Stimulated activated CD4-positive, alpha-beta T cell treated with anti-CD3 and anti-CD28 coated beads, TNF-alpha, amount 100 ng/mL, for 4 hours (primary cell): ENCODE measurements at places on chromosomes 2 and 18.

- no peak for DNase-seq
These were observed 370.8 kb downstream of the NUP35 start for GRCh38 chr2:183495079-183495478.

- no peak for DNase-seq
These were observed 1.4 kb upstream of the CCDC85A start for GRCh38 chr2:56182420-56182819.

DNA sequence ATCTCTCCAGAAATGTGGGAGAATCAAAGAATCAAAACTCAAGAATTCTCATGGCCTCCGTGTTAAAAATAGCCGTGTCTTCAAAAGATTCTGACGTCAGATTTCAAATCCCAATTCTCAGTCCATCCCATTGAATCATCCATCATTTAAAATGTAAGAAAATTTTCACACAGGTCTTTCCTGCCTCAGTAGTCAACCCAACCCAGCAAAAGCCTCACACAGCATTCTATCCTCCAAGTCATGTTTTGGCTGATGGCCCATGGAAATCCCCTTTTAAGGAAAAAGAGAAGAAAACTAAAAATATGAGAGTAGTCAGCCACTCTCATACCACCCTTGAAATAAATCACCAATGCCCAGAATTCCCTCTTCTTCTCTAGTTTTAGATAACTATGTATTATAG lies 211.8 kb downstream of the C1D start:
- DNase-seq, result no peak

- DNase-seq, result no peak
These were observed 15.8 kb upstream of the IL1RL1 start for GRCh38 chr2:102295566-102295965.

DNA sequence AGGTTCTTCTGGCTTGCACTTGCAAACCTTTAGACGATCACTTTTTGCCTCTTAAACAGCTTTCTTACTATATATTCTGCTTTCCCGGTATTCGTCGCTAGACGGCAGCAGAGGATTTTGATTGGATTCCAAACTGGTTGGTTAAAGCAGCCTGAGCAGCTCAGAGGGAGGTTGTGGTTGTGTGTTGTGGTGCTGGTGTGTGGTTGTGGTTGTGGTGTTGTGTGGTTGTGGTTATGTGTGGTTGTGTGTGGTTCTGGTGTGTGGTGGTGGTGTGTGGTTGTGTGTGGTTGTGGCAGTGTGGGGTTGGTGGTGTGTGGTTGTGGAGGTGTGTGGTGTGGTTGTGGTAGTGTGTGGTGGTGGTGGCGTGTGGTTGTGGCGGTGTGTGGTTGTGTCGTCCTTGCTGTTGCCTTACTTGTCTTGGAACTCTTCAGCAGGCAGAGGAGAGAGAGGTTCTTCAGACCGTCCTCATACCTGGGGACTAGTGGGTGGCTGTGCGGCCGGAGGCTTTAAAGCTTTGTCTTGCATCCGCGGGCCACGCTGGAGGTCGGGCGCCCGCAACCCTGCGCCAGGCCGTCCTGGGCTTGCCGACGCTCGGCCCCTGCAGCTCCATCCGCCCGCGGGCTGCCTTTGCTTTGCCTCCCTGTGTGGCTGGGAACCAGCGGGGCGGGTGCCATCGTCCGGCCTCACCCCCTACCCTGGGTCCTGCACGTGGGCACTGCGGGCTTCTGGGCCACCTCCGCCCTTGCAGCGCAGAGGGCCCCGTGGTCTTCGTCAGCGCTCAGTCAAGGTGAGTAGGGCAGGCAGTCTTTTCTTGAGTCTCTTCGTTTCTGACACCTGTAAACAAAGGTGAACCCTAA lies 190.8 kb downstream of the ARHGAP28 start:
- no peak for DNase-seq

- no peak for DNase-seq
These were observed 643.2 kb upstream of the PIK3C3 start for GRCh38 chr18:41311571-41312547.

DNA sequence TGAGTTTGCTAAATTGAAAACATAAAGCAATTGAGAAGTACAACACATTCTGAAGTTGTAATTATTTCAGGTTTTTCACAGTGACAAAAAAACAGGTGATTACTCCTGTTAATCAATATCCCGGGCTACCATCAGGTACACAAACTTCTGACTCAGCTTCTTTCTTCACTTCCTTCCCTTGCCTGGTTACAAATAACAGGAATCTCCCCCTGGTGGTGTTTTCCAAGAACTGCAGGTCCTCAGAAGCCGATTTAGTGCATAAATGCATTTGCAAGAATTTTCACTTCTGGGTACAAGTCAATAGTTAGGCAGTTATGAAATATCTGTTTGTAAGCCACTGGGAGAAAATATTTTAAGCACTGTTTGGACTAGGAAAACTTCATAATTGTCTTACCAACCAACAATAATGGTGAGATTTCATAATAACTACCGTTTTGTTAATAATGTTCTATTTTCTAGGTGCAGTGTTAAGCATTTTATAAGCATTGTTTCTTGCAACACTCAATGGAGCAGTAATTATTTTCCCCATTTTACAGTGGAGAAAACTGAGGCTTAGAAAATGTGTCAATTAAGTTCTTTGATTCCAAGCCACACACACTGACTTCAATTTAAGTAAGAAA lies 12.4 kb upstream of the GMCL1 start:
- DNase-seq, result peak; percentile 42

GRCh38 chr2:178193823-178194599 lies at the start of gene OSBPL6:
OSBPL6 (plus strand) TSS chr2:178194512; CDS start chr2:178306185, 111,673 bp downstream.
- peak; percentile 30 for DNase-seq

DNA sequence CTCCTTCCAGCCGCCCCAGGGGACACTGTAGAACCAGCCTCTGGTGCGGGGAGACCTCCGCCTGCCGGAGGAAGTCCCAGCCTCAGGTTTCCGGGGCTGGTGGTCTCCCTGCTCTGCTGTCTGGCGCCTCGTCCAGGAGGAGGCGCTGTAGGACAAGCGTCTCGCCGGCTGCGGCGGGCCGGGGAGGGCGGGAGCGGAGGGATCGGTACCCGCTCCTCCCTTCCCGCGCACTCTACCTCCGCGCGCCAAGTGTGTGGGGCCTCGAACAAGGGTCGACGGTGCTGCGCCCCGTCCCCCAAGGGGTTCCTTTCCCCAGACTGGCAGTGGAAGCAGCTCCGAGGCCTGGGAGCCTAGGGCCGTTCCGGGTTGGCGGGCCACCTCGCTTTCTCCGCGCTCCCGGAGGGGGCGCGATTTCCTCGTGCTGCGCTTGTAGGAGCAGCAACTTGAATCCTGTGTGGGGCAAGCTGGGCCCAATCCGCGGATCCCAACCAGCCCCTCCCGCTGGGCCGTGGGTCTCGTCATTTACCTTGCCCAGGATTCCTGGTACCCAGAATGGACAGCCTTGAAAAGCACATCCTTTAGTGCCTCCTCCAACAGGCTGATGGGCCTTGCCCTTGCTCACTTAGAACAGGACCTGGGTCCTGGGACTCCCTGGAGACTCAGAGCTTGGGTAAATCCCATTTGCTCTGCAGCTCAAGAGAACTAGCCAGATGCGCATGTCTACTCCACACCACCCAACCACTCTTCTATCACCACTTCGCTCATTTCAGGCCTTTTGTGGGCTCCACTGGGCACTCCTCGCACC lies 10.6 kb upstream of the HOXD4 start:
- DNase-seq, result peak; percentile 35

DNA sequence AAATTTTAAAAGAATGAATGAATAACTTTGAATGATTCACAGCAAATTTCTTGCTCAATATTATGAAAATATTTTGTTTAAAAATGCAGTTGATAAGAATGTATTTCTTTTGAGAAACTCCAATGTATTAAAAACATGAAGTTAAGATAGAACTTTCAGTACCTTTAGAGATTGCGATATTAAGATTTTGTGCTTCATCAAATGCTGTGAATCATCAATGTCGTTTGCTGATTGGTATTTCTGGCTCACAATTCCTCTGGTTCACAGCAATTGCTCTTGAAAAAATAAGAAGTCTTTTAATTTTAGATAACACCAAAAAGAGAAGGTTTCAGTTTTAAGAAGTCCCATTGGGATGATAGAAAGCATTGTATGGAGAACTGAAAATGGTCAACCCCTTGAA lies 228.7 kb downstream of the IKZF2 start:
- DNase-seq, result no peak

DNA sequence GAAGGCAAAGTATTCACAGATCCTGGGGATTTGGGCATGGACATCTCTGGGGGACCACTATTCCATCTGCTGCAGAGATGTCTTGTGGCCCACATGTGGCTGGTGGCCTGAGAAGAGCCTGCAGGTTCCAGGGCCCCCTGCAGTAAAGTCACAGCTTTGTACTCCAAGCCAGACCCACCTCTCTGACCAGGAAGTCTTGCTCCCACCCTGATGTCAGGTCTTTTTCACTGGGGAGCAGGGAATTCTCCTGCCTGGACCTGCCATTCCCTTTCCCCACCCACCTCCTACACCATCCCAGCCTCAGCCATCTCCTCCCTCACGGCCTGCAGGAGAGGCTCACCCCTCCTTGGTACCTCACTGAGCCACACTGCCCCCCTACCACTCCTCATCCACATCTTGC lies 211.8 kb downstream of the SMAD2 start:
- DNase-seq, result no peak

GRCh38 chr2:63192169-63192888 lies 141.7 kb downstream of the OTX1 start:
- DNase-seq, result no peak

GRCh38 chr2:23388294-23388693 lies 3.3 kb downstream of the KLHL29 start:
- DNase-seq, result no peak

DNA sequence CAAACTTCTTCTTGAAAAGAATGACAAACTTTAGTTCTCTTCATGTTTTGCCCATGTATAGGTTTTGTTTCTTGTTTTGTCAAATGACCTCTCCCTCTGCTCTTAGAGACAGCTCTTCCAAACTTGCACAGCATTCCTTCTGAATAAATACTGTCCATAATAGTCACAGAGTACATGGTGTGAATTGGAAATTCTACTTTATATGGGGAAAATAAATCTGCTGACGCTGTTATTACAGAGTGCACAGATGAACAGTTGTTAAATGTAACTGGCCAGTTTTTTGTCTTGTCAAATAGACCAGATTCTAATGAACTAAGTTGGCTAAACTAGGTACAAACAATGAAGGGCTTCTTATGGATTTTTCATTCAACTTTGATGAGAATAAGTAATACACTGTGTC lies 115.8 kb upstream of the DTNA start:
- no peak for DNase-seq

DNA sequence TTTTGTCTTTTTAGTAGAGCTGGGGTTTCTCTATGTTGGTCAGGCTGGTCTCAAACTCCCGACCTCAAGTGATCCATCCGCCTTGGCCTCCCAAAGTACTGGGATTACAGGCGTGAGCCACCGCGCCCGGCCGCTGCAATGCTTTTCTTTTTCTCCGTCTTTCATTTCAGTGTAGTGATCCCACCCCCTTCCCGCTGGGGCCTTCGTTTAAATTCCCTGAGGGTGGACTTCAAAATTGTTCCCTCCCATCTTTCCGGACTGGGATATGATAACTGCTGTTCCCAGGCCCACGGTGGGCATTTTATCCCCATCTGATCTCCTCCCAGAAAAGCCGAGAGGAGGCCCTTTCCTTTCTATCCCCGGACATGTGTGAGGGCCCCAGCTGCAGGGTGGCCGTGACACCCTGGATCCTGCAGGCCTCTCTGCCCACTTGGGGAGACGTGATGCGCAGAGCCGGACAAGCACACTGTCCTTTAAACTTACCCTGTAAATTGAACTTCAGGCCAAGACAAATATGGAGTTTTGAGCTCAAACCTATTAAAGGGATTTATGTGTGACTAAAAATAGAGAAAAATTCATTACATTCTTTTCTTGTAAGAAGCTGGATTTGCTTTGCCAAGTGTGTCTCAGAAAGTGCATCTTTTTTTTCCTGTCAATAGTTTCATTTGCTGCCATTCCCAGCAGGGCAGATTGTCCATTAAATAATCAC lies 54.5 kb upstream of the AFF3 start:
- no peak for DNase-seq

- DNase-seq, result no peak
These were observed 73.4 kb downstream of the SLC66A3 start for GRCh38 chr2:11228692-11229091.

DNA sequence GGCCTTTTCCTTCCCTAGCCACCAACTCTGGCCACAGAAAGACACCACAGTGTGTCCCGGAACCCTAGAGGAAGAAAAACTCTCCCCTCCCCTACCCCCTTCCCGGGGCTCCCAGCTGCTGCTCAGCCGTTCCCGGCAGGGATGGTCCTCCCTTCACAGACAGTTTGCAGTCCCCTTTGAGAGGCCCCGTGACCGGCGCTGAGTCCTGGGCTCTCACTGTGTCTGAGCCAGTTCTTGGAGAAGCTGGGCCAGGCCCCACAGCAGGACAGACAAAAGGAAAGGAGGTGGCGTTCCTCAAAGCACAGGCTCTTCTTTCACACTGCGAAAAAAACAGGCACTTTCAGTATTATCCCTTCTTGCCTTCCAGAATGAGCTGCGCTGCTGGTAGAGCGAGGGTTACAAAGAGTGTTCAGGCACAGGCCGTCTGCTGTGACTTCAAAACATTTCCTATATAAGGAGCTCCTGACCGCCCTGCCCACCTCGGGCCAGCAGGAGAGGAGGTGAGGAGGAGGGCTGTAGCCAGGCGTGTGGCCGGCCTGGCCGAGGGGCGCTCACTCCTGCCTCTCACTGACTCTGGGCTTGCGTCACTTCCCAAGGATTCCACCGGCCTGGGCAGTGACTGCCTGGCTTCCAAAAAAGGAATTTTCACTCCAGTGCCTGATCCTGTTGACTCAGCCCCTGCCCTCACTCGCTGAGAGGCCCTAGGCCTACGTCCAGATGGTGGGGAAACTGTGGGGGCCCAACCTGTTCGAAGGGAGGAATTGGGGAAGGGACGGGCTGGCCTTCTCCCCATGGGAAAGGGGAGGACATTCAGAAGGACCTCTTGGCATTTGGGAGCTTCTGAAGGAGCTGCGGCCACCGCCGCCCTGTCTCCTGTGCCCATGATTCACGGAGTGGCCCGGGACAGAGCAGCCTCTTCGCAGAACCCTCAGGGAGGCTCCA lies 24.9 kb downstream of the CIDEA start:
- no peak for DNase-seq

DNA sequence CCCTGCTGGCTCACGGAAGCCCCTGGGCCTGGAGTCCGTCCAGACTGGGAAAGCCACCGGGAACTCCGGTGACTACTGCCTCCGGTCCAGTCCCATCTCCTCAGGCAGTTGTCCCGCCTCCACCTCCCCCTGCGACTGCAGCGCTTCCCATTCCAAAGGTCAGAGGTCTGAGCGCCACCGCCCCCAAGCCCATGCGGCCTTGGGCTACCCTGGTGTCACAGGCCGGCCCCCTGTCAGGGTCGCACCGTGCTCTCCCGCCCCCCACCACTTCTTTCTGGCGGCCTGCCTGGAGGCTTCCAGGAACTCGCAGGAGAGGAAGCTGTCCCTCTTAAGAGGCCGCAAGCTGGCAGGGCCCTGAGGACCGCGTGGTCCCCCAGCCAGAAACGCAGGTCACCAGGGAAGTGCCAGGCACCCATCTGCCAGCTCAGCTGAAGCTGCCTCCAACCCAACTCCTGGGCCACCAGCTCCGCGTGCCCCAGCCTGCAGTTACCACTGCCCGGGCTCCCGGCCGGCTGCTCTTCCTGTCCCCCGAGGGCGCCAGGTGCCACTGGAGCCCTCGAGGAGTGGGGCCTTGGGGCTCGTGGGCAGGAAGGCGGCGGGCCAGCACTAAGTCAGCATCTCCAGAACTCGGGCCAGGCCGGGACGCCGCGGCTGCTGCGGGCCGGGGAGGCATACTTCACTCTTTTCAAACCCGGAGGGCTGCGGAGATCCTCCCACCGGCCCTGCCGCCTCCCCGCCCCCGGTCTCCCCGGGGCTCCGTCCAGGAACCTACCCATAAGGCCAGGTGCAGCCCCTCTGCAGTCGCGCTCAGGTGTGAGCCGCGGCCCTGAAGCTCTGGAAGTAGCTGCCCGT lies 83.3 kb upstream of the POMC start:
- DNase-seq, result no peak
